ENCODE measurements at places on chromosomes 13 and 19.
A peak's percentile ranks its signal among the peaks of the same experiment; 100 is the strongest.

DNA sequence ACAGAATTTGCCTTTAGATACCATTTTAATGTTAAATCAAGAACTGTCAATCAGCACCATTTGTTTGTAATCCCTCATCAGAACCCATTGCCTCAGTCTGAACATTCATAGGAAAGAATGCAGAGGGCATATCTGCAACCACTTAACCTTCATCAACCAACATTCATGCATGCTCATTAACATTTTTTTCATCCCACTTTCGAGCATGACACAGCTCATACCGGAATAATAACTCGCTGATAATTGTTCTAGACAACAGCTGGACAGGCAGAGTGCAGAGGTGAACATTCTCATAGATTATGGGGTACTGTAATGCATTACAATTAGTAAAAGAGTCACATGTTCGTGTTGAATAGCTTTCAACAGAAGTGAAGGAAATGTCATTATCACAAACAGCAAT is 216.8 kb downstream of the DIAPH3 start:
- no peak for DNase-seq

DNA sequence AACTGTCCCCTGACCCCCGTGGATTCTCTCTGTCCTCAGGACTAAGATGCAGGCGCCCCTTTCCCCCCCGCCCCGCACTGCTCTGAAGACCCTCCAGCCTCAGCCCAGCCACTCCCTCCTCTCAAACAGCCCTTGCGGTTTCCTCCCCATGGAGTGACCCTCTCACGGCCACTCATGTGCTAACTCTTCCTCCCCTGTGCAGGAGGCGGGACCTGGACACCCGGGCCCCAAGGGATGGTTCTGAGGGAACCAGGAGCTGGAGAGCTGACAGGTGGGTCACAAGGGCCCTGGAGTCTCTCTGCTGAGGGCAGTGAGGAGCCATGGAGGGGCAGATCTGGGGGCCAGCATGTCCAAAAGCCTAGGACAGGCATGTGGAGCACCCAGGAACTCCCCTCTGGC is 1.9 kb downstream of the ISOC2 start:
- no peak for DNase-seq

DNA sequence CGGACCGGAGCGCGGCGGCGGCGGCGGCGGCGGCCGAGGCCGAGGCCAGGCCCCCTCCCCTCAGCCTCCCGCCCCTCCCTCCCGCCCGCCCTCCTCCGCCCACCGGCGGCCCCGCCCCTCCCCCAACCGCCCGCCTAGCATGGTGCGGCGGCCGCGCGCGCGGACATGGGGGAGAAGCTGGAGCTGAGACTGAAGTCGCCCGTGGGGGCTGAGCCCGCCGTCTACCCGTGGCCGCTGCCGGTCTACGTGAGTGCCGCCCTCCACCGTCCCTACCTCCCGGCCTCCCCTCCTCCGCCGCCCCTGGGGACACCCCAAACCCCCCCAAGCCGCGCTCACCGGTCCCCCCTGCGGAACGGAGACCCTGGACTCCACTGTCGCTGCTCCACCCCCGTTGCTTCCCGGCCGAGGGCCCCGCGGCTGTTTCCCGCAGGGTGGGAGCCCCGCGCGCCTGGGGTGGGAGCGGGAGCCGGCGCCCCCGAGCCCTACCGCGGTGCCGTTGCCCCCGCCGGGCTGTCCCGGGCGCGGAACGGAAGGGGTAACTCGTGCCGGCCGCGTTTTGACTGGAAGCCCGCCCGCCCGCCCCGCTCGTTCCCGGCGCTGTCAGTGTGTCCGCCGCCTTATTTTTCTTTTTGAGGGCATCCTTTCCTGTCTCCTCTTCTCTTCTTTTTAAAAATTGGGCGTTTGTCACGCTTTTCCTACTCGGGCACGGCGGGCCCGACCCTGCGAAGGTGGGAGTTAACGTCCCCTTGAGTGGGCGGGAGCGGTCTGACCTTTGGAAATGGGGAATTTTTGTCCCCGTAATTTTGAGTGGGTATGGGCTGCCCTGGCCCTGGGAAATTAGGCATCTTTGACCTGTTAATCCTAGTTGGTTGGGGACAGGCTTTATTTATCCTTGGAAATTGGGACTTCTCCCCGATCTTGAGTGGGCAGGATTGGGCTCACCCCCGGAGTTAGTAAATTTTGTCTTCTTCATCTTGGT is 576 bp downstream of the DOT1L start:
- DNase-seq = no peak

GRCh38 chr19:23774524-23774971 is 15.9 kb upstream of the ZNF681 start:
- DNase-seq = no peak

DNA sequence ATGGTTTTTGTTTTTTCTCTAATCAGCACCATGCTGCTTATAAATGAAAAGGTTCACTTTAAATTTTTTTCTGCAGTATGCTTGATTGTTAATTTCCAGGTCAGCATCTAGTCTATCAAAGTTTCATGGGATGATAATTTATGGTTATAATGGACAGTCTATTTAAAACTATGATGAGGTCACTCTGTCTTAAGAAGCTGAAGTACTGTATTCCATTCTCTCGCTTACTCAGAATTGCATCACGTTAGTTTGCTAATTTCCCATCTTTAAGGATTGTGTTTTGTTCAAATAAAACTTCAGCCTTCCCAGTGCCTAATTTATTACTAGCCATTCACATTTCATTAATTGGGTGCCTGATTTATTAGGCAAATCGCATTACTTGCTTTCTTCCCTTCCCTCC is 94.3 kb downstream of the GPC6 start:
- DNase-seq = no peak

DNA sequence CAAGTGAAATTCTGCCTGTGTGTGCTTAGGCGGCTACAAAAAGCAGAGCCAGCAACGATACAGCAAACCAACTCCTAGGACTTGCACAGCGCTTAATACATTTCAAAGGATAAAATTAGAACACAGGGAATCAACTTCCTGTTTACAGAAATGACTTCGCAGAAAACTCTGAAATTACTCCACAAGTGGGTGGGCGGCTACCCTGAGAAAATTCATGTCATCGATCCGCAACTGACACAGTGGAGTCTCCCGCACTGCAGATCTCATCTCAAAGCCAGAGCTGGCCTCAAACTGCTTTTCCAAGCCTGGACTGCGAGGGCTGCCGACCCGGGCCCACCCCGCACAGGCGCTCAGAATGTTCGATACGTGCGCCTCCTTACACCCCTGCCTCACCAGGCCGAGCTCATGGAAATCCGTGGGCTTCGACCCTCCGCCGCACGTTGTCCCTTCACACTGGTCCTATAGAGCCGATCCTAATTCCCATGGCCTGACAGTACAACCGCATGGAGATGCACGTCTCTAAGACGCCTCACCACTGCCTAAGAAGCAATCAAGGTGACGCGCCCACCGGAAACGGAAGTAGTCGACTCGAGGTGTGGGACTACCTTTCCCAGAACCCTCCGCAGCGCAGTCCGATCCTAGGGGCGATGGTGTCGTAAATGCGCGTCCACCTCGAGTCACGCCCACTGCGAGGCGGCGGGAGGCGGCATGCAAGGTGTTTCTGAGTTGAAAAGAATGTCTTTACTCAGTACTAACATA is at the start of gene ZNF229:
Gene ZNF229 (minus strand): TSS at position 557 of the 759 bp plus-strand sequence. CDS start 5,625 bp downstream, outside the sequence.
- DNase-seq = peak; percentile 9

DNA sequence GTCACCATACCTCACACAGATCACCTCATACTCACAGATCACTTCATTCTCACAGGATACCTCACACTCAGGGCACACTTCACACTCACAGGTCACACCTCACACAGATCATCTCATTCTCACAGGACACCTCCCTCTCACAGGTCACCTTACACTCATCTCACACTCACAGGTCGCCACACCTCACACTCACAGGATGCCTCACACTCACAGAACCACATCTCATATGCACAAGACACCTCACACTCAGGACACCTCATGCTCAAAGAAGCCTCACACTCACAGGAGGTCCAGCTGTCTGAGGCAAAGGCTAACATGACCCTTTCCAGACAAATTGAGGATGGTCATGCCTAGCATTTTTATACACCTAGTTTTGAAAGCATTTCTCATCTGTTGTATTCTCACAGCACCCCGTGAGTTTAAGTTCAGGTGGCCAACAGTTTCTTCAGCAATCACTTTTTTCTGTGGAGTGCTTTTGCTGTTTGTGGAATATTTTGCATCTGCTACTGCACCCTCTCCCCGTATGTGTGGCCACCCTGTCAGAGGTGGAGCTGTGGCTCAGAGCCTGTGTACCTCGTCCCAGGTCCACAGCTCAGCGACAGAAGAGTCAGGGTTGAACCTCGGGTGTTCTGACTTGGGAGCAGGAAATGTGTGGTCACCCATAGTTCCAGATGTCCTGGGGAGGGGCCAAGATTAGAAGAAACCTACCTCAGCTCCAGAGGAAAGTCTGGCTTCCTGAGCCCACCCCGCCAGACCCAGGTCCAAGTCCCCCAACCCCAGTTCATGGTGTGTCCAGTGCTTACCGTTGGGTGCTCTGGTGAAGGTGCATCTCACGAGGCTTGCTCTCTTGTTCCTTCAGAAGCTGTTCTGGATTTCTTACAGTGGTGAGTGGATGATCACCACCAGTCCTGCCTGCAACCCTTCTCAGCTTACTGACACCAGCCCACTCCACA is 7.6 kb downstream of the F7 start:
- no peak for DNase-seq

DNA sequence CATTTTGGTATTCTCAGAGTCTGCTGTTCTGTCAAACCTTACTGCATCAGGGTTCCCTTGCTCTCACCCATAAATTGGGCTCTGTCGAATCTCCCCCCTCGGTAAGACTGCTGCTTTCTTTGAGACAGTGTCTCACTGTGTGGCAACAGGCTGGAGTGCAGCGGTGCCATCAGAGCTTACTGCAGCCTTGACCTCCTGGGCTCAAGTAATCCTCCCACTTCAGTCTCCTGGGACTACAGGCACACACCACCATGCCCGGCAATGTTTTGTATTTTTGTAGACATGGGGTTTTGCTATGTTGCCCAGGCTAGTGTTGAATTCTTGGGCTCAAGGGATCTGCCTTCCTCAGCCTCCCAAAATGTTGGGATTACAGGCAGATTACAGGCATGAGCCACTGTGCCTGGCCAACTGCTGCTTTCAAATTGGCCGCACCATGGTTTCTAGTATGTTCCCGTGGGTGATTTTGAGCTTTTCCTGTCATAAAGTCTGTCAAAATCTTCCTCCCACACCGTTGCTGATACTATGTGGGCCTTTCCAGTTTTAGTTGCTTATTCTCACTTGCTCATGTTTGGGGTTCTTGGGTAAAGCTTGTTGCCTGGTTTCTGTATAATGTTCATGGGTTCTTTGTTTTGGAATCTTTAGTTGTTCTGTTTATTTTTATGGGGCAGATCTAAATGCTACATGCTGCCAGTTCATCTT is 10.6 kb downstream of the RFC3 start:
- no peak for DNase-seq

DNA sequence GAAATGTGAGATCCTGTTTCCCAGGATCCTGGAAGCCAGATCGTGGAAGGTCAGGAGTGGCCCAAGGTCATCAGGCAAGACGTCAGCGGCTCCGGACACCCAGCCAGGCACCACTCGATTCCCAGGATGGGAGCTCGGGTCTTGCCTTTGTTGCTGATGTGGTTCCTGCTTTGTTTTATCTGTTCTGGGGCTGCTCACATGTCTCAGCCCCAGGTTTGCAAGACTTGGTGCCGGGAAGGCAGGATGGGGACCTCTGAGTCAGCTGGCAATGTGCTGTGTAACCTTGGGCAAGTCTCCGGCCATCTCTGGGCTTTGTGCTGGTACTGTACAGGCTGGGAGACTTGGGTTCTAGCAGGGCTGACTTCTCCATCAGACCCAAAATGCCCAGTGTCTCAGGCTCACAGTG is 1.4 kb upstream of the FCHO1 start:
- peak; percentile 36 for DNase-seq

- no peak for DNase-seq
Measured at GRCh38 chr13:95106562-95106961, 194.7 kb downstream of the ABCC4 start.
